ENCODE measurements at places on chromosomes 6 and 20. TPM values are rescaled to one million over a fixed set of nuclear protein-coding genes. Genes with fewer than 3 reads are reported as not detected.

The CLDN20 gene
- total RNA-seq = not detected

The ESR1 gene
- total RNA-seq = under 0.01 TPM

The C6orf52 gene
- total RNA-seq = 0.98 TPM

The OR2B6 gene
- total RNA-seq = not detected

The ARFGEF3 gene
- 45.2 TPM for total RNA-seq

The AARS2 gene
- total RNA-seq = 10.6 TPM

The SEL1L2 gene
- under 0.01 TPM for total RNA-seq

The NKAIN2 gene
- total RNA-seq = 115 TPM

The GSTA3 gene
- not detected for total RNA-seq

The SLC17A3 gene
- total RNA-seq = not detected

The ROS1 gene
- under 0.01 TPM for total RNA-seq

The PRSS35 gene
- 6.9 TPM for total RNA-seq

The PLTP gene
- 18.2 TPM for total RNA-seq

The TMC2 gene
- total RNA-seq = 3.4 TPM

The MAD2L1BP gene
- 20.9 TPM for total RNA-seq

The ME1 gene
- total RNA-seq = 5.7 TPM

The MATN4 gene
- total RNA-seq = not detected

The AP5S1 gene
- total RNA-seq = 4.2 TPM

The MYB gene
- total RNA-seq = 2.5 TPM

The COL21A1 gene
- 2.7 TPM for total RNA-seq

The ANKEF1 gene
- total RNA-seq = 2.5 TPM

The PABPC1L gene
- total RNA-seq = 5.2 TPM

The FBXO30 gene
- total RNA-seq = 91.2 TPM

The DOK5 gene
- 152 TPM for total RNA-seq

The ADGRG6 gene
- total RNA-seq = 19.4 TPM

The EYS gene
- total RNA-seq = 2.0 TPM

The TBXT gene
- total RNA-seq = not detected

The CDC5L gene
- total RNA-seq = 33.2 TPM

The HNF4A gene
- not detected for total RNA-seq

The TSPO2 gene
- total RNA-seq = not detected

The AIG1 gene
- 29.5 TPM for total RNA-seq

The OR2J1 gene
- total RNA-seq = under 0.01 TPM

The ADGRF4 gene
- not detected for total RNA-seq

The AGER gene
- 0.98 TPM for total RNA-seq

Data from temporal lobe (tissue), 4 donors.